ENCODE measurements at places on chromosomes 7 and 10. TPM values are rescaled to one million over a fixed set of nuclear protein-coding genes. Genes with fewer than 3 reads are reported as not detected.

TMEM229A gene
- not detected for total RNA-seq

SPDYE1 gene
- not detected for total RNA-seq

GRCh38 chr7:25109276-25109675 is 15.8 kb downstream of the CYCS start:
- DNase-seq = no peak

GLI3 gene
- not detected for total RNA-seq

CAMK2B gene
- total RNA-seq = 0.10 TPM

- DNase-seq = no peak
These were observed 98.5 kb upstream of the PIK3CG start for GRCh38 chr7:106766551-106766950.

GRCh38 chr10:96577069-96577468 is 9.7 kb downstream of the TM9SF3 start:
- no peak for DNase-seq

- DNase-seq = no peak
These were observed 695 bp downstream of the HSPA12A start for GRCh38 chr10:116741391-116742351.

DNA sequence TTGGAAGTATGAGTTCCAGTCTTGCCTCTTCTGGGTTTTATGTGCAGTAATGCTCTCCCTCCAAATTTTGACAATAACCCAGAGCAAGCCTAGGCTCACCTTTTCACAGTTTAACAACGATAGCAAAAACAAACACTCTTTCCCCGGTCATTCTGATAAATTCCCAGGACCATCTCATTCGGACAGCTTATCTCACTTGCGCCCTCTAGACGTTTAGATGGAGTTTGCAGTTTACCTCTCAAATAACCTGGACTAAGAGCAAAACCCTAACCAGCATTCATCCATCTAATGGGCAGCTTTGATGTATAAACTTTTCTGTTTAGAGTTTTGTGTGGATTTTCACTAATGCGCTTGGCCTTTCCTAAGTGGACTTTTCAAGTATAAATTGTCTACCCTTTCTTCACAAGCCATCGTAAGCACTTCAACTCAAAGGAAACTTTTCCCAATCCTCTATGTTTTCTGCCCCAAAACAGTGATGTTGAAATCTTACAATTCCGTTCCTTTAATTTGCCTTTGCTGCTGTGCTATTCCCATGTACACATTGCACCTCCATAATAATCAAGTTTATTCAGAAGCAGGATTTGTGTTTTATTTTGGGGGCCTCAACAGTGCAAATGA is 114.9 kb downstream of the HDAC9 start:
- DNase-seq = no peak

DNA sequence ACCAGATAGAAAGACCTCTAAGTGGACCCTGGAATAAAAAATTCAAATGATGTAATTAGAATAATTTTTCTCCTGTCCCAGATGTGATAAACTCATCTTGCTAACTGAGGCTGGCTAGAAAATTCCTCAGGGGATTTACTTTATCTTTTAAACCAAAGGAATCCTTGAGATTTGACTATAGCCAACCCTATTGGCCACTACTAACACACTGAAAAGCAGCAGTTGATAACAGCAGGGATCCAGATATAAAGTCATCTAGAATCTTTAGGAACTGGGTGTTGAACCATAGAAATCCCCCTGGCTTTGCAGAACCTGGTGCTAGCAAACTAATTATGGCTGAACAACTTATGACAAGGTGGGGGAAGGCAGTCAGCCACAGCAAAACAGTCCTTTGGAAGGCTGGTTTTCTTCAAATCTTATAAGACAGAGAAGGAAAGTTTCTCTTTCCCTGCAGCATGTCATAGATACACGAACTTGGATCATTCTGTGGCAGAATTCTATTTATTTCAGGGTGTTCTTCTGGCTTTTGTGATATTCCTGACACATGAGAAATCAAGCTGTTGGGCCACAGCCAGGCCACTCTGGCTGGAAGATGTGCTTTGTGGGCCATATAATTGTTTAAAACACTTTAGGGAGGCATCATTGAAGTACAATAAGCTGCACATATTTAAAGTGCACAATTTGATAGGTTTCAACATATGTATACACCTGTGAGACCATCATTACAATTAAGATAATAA is 643.6 kb downstream of the SORCS3 start:
- DNase-seq = no peak

DNA sequence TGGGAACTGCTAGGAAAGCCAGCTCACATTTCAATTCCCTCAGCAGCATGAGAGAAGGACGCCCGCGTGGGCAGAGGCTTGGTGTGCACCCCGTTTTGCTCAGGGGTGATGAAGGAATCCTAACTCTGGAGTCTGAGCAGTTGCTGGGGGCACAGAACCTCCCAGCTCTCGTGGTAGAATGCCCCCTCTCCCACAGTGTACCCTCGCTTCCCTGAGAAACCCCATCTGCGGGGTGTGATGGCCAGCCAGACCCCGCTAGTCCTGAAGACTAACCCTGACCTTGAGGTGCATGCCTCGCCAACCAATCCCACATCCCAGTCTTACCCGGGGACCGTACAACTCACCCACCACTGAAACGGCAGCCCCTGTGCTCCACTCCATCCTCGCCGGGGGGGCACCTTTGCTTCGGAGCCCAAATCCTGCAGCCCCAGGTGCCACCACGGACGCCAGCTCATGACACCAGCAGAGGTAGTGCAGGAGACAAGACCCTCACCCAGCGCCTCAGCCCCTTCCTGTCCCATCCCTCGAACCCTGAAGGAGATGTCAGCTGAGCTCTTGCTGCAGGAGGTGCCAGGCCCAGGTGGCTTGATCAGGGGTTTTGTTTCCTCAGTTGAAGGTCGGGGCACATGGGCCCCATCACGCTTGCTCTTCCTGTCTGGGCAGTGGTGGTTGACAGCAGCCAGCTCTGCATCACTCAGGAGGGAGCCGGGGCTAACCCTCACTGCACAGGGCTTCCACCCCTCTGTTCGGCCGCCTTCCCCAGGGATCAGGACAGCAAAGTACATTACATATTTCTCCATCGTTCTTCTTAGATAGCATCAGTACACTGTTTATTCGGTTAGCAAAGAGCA is 236.5 kb downstream of the MGMT start:
- DNase-seq = no peak

DNA sequence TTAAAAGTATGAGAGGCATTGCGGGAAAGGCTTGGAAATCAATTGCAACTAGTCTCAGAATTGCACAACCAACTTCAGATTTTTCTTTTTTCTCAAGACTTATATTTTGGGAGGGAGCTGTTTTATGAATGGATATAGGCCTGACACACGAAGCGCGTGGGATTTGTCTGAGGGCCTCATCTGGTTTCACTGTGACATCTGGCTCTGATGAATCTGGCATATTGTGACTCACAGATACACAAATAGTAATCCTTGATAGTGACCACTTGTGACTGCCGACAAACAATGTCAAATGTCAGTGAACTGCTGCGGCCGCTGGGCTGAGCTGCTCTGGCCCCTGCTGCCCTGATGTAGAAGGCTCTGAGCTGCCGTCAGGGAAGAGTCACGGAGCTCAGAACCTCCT is 655.1 kb downstream of the INHBA start:
- no peak for DNase-seq

C10orf105 gene
- 0.33 TPM for total RNA-seq

SPDYE11 gene
- not detected for total RNA-seq

- DNase-seq = no peak
These were observed 15.7 kb upstream of the FLNC start for GRCh38 chr7:128814499-128814898.

LAMB1 gene
- total RNA-seq = not detected

GRCh38 chr7:151708610-151709009 is 168.3 kb downstream of the PRKAG2 start:
- DNase-seq = no peak

DNA sequence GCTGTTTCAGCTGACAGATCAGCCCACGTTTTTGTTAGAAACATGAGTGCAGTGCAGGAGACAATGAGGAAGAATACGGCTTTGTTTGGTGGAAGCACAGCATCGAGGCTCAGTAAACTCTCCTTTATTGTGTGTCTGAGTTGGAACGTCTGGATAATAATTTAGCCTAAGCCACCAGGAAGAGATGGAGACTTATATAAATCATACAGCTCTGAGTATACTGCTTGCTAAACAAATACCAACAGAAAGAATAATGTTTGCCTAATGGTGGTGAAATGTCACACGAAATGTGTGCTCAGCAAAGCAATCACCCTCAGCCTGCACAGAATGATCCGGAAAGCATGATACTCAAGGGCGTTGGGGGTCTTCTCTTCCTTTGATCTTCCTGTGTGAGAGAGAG is 664.1 kb upstream of the ADARB2 start:
- no peak for DNase-seq

DNA sequence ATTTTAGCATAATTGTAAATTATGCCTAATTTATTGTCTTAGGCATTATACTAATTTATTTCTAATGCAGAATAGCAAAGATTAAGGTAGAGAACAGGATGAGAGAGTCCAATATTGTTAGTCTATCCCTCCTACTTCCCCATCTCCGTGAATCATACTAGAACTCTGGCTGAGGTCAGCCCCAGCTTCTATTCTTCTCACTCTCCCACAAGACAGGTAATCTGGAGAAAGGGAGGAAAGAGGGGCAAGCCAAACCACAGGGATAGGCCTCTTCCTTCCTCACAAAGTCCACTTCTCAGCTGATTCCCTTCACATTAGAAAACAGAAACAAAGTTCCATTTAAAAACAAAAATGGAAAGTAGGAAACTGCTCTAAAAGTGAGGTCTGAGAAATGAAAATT is 117.5 kb upstream of the LAMB4 start:
- DNase-seq = no peak

- no peak for DNase-seq
These were observed 86.5 kb downstream of the RALA start for GRCh38 chr7:39709768-39710311.

DNA sequence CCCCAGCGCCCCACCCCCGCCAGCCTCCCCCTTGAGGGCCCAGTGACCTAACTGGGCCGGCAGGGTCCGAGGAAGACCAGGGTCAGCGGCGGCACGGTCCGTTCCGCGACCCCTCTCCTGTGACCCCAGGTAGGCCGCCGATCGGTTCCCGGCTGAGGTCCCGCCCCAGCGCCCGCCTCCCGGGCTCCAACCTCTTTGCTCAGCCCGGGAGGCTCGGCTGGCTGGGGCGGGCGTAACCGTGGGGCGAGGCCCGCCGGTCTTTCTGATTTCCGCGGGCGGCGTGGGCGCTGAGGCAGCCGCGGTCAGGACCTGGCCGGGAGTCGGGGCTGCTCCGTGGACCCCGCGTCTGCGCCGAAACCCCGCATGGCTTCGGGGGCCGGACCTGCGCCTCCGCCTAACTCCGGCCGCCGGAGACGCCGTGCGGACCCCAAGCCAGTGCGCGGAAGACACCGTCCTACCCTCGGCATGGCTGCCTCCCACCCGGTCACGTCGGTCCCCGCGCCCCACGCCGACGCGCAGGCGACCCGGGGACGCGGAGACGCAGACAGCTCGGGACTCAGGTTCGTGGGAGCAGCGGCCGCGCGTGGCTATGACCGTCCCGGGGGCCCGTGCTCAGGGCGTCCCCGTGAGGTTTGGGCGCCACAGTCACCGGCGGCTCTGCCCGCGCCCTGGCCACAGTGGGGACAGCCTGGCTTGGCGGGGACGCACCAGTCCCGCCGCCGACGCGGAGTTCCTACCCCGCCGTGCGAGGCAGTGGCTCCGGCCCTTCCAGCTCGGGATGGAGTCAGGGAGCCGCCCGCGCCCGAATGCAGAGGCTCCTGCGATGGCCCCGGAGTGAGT is 1.0 kb upstream of the VENTX start:
- DNase-seq = no peak

Data from activated CD4-positive, alpha-beta memory T cell treated with anti-CD3 and anti-CD28 coated beads, Interleukin-2, amount 10 ng/mL, durations not matched to agents 7 days and 5 days (primary cell).